ENCODE measurements at places on chromosomes 3 and 15.

DNA sequence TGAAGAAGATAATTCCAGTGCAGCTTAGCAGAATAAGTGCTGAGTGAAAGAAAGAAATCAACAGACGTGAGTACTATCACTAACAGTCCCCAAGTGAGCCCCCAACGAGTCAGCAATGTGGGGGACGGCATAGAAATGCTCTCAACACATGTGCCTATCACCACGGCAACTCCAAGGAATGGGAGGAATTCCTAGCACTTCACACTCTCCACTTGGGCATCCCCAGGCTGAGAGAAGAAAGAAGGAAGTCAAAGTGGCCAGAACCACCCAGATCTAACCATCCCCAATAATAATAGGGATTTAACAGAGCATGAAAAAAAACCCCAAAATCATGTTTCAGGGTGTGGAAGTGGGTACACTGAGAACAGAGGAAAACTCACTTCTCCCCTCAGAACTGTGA lies 29.3 kb upstream of the CPNE4 start:
- no peak for DNase-seq

GRCh38 chr15:58070801-58071418 lies 5.4 kb upstream of the ALDH1A2 start:
- DNase-seq = peak; percentile 8

DNA sequence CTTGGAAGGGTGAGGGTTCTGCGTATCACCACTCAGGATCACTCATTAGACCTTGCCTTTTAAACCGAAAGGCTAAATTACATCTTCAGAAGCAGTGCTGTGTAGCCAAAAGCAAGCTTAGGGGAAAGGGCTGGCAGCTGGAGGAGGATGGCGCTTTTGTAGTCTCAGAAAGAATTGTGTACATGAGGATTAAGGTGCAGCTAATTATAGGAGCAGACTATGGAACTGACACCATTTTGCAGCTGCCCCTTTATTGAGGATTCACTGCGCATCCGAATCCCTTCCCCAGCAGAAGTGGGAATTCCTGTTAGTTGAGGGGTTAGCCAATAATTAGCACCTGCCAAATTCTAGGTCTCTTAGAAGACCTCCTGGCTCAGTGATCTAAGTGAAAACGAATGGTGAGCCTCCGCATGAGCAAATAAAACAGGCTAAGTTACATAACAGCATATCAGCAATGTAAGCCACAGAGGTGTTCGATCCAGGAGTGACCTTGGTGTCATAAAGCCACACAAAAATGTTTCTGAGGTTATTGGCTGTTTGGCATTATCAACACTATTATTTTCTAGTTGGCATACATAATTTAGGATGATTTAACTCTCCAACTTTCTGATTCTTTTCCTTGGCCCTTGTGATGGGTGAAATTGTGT lies 42.6 kb upstream of the SEMA6D start:
- no peak for DNase-seq

DNA sequence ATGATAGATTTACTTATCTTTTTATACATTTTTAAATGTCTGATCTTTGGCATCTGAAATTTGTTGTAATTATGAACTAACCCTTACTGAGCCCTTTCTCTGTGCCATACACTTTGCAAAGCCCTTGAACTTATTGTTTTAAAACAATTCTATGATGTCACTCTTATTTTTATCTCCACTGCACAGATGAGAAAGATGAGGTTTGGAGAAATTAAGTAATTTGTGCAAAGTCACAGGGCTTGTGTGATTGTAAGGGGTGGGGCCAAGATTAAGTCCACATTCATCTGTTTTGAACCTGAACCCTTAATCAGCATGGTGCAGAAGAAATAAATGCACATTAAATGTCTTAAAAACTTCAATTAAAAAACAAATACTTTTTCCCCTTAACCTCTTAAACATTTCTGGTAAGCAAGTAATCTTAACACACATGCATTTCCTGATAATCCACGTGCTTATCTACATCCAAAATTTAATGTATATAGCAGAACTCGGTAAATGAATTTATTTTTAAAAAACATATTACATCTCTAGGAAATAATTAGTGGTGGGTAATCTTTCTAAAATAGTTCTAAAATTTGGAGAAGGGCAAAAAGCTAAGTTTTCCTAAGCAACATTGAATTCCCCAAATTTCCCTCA lies 189.8 kb upstream of the TBC1D5 start:
- DNase-seq = no peak

DNA sequence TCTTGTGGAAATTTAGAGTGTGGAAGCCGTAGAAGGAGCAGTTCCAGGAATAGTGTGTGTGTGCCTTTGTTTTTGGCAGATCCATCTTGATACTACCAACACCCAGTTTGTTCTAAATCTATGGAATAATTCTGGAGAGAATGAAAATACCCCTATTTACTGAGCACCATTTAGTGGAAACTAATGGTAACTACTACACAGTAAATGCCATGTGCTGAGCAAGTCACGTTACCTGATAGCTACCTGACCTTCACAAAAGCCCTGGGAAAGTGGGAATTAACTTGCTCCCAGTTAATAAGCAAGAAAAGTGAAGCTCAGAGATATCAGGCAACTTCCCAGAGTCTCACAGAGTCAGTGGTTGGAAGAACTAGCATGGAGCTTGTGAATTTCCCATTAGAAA lies 137.7 kb downstream of the ARPP21 start:
- DNase-seq = no peak

DNA sequence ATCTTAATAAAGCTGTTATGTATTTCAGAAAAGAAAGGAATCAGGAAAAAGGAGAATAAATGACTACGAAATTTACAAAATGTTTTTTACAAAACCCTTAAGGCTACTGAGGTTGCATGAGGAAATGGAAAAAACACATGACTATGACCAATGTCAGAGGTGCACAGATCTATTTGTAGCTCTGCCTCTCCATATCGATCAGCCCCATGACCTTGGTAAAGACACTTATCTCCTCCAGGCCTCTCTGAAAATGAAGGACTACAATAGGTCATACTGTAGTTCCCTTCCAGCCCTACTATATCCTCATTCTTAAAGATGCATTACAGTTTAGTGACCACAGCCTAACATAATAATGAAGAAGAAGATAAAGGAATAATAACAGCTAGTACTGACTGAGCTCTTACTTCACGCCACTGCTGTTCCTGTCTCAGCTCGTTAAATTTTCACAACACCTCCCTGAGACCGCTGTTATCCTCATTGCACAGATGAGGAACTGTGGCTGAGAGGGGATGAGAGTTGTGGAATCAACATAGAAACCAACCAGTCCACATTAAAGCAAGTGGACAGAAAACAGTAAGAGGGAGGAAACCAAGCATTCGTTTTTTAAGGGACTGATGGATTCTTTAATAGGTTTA lies 163.2 kb downstream of the MAGI1 start:
- no peak for DNase-seq

DNA sequence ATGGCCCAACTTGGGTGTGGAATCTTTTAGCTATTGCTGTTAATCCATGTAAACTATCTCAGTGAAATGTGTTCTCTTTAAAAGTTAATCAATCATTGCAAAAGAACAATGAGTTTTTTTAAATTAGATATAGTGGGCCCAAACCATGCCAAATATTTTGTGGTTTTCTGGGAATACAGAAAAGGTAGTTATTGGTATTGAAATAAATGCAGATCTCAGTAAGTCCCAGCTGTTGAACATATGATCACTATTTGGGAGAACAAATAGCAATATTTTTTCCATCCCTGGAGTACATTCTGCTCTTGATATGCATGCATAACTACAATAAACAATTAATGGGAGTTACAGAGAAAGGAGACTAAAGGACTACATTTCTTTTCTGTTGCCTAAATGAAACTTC lies 36.0 kb upstream of the LEKR1 start:
- DNase-seq = no peak

GRCh38 chr3:132016061-132017041 lies 18.5 kb downstream of the CPNE4 start:
- DNase-seq = no peak

DNA sequence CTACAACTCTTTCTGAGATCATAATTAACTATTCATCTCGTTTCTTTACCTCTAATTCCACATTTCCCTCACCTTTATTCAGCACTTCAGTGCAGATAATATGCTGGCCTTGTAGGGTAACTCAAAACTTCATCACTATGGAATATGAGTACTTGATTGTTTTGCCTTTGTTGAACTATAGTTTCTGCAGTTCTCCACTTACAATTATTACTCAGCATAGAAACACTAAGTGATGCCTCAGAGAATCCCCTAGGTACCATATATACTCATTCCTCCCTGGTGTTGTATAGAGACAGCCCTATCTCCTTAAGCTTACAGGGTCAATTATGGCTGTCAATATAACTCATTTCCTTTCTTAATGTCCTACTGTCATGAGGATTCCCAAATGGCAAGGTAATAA lies 380.6 kb upstream of the RBMS3 start:
- no peak for DNase-seq

GRCh38 chr15:57382215-57382614 lies 5.9 kb downstream of the CGNL1 start:
- no peak for DNase-seq

DNA sequence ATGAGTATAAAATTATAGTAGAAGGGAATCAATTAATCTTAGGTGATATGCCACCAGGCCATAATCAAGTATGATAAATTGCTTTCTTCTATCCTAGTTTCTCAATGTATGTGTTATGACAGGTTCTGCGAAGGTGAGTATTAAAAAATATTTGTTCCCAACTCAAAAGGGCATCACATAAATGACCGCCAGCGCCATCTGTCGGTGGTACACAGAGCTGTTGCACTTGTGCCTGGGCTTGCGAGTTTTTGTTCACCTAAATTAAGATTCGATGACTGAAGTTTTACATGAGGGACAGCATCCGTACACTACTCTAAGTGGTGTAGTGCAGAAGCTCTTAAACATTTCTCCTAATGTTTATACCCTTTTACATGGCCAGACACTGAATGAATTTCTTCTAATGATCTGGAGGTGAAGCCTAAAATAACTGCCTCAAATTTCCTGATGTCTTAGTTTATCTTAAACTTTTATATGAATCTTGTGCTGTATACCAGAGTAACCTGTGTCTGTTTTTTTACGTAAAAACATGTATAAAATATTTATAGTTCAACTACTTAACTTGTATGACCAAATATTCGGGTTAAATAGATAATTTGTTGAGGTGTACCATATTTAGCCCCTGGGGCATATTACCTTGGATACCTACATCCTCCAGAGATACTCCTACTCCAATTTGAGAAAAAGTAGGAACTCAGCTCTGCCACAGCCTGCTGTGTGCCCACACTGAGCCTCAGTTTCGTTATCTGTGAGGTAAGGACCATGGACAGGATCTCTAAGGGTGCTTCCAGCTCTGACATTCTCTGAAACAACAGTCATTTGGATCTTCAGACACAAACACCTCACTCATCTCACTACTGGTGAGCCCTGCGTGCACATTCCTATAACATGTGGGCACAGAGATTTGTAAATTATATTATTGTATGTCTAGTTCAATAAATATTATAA lies 365.6 kb downstream of the MAGI1 start:
- DNase-seq = peak; percentile 10

- no peak for DNase-seq
Observed at GRCh38 chr3:150611666-150612065, 8.5 kb downstream of the SELENOT start.

GRCh38 chr15:32889214-32889613 lies 171.4 kb downstream of the GREM1 start:
- DNase-seq = no peak

All from AG09319 (cell line).